B cell (primary cell): ENCODE measurements at places on chromosomes 11 and 22.

GRCh38 chr11:9858218-9858617 is 194.3 kb downstream of the SWAP70 start:
- DNase-seq, result no peak

GRCh38 chr11:2687223-2687530 is 12.6 kb downstream of the KCNQ1OT1 start:
- DNase-seq, result no peak

DNA sequence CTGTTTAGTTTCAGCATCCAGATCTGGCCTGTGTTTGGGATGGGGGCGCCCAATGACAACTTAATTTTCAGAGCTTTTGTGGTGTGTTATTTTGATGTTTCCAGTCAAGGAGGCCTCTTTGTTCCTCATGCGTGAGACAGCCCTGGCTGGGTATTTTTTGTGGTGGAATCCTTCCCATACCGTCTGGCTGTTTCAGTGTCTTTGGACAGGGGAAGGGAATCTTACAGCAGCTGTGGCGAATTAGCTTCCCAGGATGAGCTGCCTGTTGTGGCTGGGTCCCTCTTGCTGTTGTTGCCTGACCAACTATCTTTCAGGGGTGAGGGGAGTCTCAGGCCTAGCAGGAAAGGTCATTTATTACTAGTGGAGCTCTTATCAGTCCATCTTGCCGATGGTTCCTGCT is 138.8 kb downstream of the ARHGAP20 start:
- DNase-seq, result no peak

GRCh38 chr11:129075757-129076156 is 116.4 kb downstream of the ARHGAP32 start:
- DNase-seq, result no peak

DNA sequence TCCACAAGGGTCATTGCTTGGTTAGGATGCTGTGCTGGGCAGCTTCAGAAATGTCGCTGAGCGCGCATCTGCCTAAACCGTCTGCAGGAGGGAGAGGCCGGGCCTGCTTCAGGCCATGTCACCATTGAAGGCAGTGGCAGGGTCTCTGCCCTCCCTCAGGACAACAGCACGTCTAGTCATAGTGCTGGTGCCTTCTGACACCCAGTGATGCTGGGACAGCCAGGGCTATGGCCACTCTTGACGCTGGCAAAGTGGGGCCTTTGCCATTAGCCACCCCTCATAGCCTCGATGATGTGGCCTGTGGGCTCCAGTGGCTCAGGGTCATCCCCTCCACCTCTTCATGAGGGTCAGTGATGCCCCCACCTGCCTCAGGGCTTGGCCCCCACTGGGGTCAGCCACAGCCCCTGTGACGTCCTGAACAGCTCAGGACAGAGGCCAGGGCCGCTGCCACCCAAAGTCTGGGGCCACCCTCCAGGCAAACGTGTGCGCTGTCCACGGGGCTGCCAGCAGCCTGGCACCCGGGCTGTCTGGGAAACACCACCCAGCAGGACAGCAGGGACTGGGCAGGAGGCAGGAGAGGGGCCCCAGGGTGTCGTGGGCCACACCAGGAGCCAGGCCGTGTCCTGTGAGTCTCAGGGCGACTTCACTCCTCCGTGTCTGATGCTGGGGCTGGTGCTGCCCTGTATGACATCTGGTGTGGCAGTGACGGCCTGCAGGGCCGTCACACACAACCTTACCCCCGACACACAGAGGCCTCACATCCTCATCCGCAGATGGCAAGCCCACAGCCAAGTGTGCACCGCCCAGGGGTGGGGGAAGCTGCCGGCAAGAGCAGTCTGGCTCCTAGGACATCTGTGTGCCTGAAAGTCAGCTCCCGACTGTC is 42.5 kb downstream of the CERK start:
- DNase-seq, result no peak

DNA sequence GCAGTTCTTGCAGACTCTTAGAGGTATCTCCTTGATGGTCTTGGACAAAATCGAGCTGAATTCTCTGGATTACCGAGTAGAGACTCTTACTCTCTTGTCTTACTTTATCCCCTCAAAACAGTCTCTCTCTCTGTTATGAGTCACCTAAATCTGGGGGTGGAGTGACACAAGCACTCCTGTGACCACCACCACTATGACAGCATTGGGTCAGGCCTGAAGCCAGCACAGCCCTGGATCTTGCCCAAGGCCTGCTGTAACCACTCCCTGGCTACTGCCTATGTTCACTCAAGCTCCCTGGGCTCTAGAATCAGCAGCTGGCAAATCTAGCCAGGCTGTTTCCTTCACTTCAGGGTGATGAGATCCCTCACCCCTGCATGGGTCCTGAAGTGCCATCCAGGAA is 662.5 kb downstream of the LUZP2 start:
- no peak for DNase-seq

GRCh38 chr22:23289851-23290724 is 109.8 kb downstream of the BCR start:
- peak; percentile 69 for DNase-seq

GRCh38 chr11:65432686-65433582 is 10.3 kb downstream of the NEAT1 start:
- DNase-seq, result peak; percentile 75

DNA sequence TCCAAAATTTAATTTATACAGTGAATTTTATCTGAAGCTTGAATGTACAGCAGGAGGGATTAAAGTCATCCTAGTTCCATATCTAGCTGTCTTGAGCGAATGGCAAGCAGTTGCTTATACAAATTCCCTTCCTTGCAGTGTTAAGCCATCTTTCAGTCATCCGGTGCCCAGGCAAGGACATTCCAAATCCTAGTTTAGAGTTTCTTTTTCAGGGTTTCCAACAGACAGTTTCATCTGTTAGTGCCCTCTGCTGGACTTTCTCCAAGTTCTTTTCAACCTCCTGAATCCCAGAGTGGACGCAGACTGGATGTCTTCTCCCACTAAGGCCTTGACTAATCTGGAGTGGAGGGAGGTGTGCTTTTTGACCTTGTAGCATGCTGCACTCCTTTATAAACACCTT is 45.4 kb downstream of the GRAMD1B start:
- no peak for DNase-seq

DNA sequence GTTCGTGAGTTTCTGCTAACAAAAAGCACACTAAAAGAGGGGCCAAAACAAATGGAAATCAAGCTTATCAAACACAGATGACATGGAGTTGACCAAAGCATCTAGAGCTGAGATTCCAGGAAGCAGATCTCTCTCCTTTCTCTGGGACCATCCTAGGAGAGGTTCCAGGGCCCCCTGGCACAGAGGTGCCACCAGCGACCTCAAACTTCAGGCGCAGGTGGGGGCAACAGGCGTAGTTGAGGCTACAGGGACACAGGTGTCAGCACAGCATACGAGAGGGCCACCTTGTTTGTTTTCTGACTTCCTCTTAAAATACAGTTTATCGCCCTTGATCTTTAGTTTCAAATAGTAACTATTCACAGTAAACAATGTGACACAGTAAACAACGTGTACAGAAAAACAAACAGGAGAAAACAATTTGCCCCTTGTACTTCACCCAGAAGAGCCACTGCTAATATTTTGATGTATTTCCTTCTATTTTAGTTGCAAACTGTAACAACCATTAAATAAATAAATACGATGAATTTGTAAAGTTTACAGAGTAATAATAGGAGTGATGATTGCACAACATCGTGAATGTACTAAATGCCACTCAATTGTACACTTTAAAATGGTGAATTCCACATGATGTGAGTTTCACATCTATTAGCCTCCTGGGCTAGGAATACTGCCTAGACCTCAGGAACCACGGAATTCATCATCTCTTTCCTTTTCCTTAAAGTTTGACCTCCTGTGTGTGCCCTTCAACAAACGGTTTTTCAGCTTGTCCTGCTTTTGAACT is 52.2 kb downstream of the IGLL5 start:
- peak; percentile 68 for DNase-seq

- DNase-seq, result no peak
Observed at GRCh38 chr11:46682773-46683752, 17.4 kb downstream of the ARHGAP1 start.

DNA sequence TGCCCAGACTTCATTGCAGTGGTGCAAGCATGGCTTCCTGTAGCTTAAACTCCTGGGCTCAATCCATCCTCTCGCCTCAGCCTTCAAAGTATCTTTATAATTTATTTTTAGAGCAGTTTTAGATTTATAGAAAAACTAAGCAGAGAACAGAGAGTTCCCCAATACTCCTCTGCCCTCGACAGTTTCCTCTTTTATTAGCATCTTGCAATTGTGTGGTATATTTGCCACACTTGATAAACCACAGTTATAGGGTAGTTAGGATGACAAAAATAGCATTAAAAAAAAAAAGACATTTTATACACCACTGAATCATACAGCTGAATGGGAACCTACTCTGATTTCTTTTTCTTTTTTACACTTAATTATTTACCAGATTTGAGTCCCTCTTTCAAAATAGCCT is 31.2 kb downstream of the MS4A2 start:
- DNase-seq, result peak; percentile 12

- no peak for DNase-seq
Observed at GRCh38 chr11:117094776-117095175, 3.5 kb downstream of the SIK3 start.

DNA sequence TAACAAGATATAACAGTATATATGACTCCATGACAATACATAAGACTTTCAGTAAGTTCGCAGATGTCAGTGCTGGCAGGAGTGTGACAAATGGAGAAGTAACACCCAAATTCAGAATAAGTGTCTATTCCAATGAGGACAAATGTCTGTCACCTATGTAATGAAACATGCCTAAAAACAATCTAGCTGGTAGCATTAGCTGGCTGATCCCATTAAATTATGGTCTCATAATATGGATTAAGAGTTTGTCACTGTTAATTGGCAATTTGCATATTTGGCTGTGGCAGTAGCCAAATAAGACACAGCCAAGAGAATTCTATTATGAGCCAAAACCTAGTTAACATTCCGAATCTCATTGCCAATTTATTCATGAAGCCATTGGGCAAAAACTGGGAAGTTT is 30.2 kb upstream of the CAVIN3 start:
- no peak for DNase-seq

GRCh38 chr11:112810951-112811350 is 150.3 kb upstream of the NCAM1 start:
- no peak for DNase-seq

DNA sequence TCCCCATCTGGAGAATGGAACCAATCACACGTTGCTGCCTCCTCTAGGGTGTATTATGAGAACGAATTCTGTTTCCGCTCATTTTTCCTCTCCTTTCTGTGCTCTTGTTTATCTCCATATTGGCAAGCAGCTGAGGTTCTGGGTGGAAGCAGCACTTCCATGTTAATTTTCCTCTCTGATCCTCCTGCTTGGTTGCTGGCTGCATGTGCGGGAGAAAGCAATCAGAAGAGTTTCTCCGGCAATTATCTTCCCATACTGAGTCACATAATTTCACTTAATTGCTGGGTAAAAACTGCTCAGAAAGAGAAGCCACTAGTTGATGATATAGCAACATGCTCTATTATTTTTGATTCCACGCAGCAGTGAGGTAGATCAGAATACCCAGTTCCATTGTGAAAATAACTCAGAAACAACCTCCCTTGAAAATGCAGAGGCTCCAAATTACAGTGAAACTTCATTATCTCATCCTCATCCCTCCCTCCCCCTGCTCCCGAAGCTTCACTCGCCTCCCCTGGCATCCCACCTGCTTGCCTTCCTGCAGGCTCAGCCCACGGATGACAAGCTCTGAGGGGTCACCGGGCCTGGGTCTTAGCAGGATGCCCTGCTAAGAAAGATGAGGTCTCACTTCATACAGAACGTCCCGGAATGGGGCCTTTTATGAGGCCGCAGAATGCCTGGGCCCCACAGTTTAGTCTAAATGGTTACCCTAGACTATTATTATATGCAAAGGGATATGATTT is 20.4 kb downstream of the FXYD6 start:
- no peak for DNase-seq

DNA sequence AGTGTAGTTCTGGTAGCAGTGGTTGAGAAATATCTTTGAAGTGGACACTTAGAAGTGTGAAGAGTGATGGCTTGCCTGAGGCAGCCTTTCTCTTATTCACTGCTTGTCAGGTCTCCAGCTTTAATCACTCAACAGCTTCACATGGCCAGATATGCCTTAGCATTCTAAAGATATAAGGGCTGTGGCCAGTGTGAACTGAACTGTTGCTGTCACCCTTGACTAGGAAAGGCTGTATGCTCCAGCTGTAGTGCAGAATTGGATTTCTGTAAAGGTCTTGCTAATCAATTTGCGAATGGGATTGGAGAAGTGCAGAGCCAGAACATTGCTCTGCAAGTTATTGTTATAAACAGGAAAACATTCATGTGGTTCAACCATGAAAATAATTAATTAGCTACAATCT is 266.7 kb downstream of the TMEM135 start:
- no peak for DNase-seq

GRCh38 chr11:43758927-43759326 is 78.4 kb downstream of the HSD17B12 start:
- no peak for DNase-seq

GRCh38 chr22:35425546-35425945 is 25.6 kb downstream of the MCM5 start:
- no peak for DNase-seq

- no peak for DNase-seq
Observed at GRCh38 chr11:1480191-1480554, 6.4 kb downstream of the MOB2 start.

GRCh38 chr11:44014968-44015623 is 32.7 kb upstream of the ACCSL start:
- no peak for DNase-seq

DNA sequence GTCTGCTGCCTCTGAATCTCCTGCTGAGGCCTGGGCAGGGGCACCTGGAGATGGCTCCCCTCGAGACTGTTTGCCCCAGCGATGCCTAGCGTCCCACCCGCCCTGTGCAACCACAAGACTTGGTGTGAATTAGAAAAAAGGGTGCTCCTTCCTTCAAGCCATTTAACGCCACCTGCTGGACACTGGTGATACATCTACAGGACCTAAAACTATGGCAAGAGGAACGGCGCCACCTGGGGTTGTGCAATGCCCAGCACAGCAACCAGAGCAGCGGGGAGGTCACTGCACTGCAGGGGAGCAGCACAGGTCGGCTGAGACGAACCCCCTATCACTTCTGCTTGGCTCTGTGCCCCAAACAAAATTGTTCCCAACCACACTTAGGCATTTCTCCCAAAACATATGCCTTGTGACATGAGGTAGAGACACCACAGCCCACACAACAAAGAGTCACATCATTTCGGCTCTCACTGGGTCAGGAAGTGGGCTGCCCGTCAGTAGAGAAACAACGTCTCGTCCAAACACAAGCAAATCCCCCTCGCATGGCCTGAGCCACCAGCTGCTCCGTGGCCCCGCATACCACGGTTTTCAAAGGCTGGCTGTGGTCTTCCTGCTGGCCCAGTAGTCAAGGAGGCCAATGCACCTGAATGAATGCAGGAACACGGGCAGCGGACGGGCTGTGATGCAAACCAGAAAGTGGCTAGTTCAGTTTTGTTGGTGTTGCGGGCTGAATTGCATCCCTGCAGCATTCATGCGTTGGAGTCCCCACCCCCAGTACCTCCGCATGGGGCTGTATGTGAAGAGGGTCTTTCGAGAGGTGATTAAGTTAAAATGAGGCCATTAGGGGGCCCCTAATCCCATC is 171.9 kb downstream of the SHANK2 start:
- DNase-seq, result peak; percentile 42

GRCh38 chr11:79333355-79333754 is 107.5 kb downstream of the TENM4 start:
- no peak for DNase-seq

- DNase-seq, result no peak
Observed at GRCh38 chr22:41401781-41402648, 20.3 kb downstream of the TEF start.

- DNase-seq, result no peak
Observed at GRCh38 chr11:103294516-103294915, 185.3 kb downstream of the DYNC2H1 start.

GRCh38 chr11:9660886-9661285 is 3.0 kb upstream of the SWAP70 start:
- DNase-seq, result no peak
